ENCODE measurements at places on chromosomes 16 and 17.
A peak's percentile ranks its signal among the peaks of the same experiment; 100 is the strongest.

DNA sequence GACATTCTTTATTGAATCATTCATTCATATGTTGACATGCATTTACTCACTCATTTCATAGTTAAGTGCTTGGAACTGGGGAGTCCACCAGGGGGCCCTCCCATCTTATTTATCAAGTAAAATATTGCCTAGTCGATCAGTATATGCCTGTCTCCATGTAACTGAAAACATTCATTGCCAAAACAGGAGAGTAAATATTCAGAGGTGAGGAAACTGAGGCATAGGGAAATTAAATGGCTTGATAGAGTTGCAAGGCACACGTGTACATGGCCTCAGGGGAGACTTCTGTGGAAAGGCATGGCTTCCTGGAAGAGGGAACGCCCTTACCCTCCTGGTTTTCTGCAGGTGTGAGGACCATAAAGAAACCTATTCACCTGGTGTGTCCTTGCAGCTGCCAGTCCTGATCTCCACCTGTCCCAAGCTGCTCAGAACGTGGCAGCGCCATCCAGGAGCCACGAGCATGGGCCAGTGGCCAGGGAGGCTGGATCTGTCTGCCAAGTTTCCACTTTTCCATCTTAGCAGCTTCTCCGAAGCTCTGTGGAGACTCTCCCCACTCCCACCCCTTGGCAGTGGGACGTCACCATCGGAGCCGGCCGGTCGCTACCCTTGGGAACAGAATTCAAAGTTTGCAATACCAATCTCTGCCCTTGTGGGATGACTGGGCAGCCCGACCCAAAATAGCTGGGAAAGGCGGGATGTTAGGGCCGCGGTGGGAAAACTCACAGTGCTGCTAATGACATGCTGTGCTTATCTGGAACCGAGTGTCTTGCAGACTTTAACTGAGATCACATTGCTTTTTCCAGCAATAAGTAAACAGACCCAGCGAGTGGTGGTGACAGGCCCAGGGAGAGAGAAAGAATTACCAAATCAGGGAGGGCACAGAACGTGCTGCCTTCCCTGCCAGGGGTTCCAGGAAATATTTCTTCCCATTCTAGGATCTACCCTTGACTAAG is 4.1 kb upstream of the C1QTNF1 start:
- peak; percentile 77 for DNase-seq

DNA sequence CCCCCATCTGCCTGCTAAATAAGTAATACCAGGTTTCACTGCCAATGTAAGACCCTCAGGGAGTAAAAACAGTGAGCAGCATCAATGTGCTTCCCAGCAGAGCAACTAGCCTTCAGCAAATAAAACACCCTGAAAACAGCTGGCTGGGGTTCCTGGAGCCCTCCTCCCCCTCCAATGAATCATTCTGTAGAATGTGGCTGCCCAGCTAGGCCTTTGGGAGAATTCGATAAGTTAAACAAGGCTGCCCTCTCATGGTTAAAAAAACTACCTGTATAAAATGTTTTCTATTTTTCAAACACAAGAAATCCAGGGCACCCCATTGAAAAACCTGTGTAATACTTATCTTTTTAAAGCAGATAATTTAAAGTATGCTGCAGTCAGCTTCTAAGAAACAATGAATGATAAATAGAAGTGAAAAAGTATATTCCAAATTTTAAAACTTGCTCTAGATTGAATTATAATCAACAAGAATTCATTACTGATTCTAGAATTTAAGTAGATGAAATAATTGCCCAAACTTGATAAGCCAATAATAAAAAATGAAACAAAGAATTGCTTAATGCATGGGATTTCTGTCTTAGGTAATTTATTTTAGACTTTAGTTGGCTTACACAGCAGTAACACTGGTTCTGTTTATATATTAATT is 9.4 kb upstream of the TOM1L1 start:
- DNase-seq = peak; percentile 64

- no peak for DNase-seq
These were observed 2.0 kb upstream of the SCN4A start for GRCh38 chr17:63974594-63975192.

GRCh38 chr17:81050645-81051625 is 16.0 kb downstream of the BAIAP2 start:
- no peak for DNase-seq

DNA sequence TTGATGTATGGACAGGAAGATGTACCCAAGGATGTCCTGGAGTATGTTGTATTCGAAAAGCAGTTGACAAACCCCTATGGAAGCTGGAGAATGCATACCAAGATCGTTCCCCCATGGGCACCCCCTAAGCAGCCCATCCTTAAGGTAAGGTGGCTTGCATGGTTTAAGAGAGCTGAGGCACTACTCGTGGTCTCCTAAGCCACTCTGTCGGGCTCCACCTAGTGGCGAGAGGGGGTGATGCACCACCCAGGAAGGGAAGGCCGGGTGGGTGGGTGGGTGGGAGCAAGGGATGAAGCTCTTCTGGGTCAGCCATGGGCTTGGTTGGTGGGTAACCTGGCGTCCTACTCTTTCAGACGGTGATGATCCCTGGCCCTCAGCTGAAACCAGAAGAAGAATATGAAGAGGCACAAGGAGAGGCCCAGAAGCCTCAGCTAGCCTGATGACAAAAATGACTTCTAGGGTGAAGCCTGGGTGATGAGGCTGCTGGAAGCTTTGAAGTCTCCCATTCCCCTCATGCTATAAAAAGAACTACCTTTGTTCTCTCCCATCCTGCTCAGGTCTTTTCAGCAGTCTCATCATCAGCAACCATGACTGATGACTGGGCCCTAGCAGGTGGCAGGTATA is 21.5 kb downstream of the GPR179 start:
- peak; percentile 36 for DNase-seq

- DNase-seq = no peak
These were observed 194.9 kb downstream of the MSI2 start for GRCh38 chr17:57451191-57451590.

- DNase-seq = no peak
These were observed 13.1 kb upstream of the BRD7 start for GRCh38 chr16:50381679-50382440.

DNA sequence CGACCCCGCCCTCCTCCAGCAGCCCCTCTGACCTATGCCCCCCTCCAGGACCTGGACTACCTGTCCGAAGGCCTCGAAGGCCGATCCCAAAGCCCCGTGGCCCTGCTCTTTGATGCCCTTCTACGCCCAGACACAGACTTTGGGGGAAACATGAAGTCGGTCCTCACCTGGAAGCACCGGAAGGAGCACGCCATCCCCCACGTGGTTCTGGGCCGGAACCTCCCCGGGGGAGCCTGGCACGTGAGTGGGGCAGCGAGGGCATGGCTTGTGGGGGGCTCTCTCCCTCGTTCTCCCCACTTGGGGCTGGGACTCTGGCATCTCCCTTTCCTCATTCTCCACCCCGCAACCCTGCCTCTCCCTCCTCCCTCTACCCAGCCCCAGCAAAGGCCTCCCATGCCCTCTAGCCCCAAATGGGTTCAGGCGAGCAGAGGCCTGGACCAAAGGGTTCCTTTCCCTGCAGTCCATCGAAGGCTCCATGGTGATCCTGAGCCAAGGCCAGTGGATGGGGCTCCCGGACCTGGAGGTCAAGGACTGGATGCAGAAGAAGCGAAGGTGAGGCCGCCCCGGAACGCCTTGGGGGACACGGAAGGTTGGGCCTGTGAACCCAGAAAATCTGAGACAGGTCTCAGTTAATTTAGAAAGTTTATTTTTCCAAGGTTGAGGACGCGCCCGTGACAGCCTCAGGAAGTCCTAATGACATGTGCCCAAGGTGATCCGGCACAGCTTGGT is 7.4 kb upstream of the NECAB2 start:
- DNase-seq = no peak
